ENCODE measurements at places on chromosomes 16 and 17. TPM values are rescaled to one million over a fixed set of nuclear protein-coding genes. Genes with fewer than 3 reads are reported as not detected.

GRCh38 chr17:59510611-59511010 lies 54.8 kb upstream of the DHX40 start:
- H3K4me1 ChIP-seq, result peaks cover 7% of the 10 kb centered on the region
- H3K27me3 ChIP-seq, result peaks cover 1% of the 10 kb centered on the region
- no peak for DNase-seq
- H3K27ac ChIP-seq, result no peak overlapping the region

Gene MILR1
- not detected for total RNA-seq

DNA sequence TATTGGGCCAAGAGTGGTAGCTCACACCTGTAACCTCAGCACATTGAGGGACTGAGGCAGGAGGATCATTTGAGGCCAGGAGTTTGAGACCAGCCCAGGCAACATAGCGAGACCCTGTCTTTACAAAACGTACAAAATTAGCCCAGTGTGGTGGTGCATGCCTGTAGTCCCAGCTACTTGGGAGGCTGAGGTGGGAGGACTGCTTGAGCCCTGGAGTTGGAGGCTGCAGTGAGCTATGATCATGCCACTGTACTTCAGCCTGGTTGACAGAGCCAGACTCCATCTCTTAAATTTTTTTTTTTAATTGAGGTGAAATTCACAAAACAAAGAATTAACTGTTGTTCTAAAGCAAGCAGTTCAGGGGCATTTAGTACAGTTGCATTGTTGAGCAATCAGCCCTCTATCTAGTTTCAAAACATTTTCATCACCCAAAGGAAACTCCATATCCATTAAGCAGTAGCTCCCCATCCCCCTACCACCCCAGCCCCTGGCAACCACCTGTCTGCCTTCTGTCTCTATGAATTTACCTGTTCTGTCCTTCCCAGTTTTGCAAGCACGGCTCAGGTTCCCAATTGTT lies 15.6 kb downstream of the SNX29 start:
- H3K27me3 ChIP-seq, result peaks cover 3% of the 10 kb centered on the region
- H3K4me1 ChIP-seq, result peaks cover 24% of the 10 kb centered on the region
- no peak for DNase-seq

DNA sequence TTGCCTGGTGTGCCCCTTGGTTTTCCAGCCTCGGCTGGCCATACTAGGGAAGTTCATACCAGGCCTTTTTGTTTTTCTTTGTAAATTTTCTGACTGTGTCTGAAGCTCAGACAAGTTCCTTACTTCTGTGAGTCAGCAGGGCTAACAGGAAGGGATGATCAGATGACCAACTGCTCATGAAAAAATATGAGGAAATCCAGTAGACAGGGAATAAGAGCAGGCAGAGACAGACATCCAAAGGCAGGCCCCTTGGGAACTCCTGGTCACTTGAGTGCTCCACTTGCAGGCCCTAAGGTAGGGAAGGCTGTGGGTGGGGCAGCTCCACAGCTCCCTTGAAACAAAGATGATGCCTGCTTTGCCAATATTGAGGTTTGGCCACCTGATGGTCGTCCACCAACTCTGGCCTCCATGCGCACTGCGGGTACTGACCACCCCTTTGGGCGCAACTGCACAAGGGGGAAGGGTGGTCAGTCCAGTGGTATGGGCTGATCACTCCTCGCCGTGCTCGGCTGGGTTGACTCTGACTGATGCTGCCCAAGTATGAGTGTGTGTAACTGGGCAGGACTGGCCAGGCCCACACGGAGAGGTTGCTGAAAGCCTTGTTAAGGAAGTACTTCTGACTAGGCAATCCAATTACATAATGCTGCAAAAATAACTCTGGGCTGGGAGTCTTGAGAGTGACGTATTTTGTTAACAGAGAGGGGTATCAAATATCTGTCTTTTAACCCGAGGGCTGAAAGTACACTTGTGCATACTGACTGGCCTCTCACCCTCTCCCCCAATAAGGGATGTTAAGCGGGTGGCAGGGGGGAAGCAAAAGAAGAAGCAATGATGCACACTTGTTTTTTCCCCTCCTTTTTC lies 20.8 kb upstream of the ZFHX3 start:
- peaks cover 20% of the 10 kb centered on the region for H3K4me1 ChIP-seq
- DNase-seq, result no peak
- H3K36me3 ChIP-seq, result no peaks in the 10 kb centered on the region
- H3K4me3 ChIP-seq, result no peak overlapping the region
- H3K27ac ChIP-seq, result no peak overlapping the region
- peaks cover 33% of the 10 kb centered on the region for H3K27me3 ChIP-seq

- H3K36me3 ChIP-seq, result no peaks in the 10 kb centered on the region
- no peak overlapping the region for H3K4me3 ChIP-seq
- H3K27me3 ChIP-seq, result peaks cover 7% of the 10 kb centered on the region
- H3K27ac ChIP-seq, result no peak overlapping the region
- DNase-seq, result no peak
- no peaks in the 10 kb centered on the region for H3K4me1 ChIP-seq
Measured at GRCh38 chr16:29837841-29838240, 17.6 kb downstream of the MVP start.

Gene KRT33B
- total RNA-seq, result 0.61 TPM

Gene ZNF319
- 13.9 TPM for total RNA-seq

Gene KRT31
- not detected for total RNA-seq
